ENCODE measurements at places on chromosomes 6 and 20.
A peak's percentile ranks its signal among the peaks of the same experiment; 100 is the strongest.

- DNase-seq = no peak
These were observed 15.8 kb downstream of the NPEPL1 start for GRCh38 chr20:58708246-58708931.

DNA sequence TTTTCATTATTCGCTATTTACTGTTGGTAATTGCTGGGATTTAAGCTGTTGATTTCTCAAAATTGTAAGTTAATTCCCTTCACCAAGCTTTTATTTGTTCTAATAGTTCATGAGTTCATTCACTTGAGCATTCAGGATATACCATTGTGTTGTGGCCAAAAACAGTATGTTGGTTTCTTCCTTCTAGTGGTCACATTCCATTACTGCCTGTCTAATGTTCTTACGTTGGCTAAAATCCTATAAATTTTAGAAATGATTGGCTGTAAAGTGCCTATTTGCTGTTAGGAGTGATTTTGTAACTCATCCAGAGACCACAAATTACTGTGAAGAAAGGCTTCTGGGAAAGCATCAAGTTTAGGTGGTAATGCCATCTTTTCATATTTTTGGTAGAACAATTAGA, 76.3 kb downstream of the FARS2 start:
- no peak for DNase-seq

- DNase-seq = no peak
These were observed 59.2 kb downstream of the KCNS1 start for GRCh38 chr20:45041464-45042337.

GRCh38 chr6:15627821-15628220, 35.0 kb downstream of the DTNBP1 start:
- no peak for DNase-seq

GRCh38 chr20:44597516-44597915, 15.1 kb downstream of the PKIG start:
- no peak for DNase-seq

DNA sequence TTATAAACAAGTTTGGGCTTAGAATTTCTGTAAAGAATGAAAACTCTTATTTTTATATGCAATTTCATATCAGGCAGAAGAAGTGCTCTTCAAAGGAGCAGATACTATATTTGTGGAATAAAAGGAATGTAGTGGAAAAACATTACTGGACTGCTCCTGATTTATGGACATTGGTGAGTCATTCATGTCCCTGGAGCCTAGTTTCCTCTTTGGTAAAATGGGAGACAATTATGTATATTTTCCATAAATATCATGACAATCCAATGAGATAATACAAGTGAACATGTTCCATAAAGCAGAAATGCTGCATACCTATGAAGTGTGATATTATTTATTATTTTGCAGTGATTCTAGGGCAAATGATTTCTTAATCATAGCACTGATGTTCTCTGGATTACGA, 445.8 kb upstream of the CITED2 start:
- no peak for DNase-seq

DNA sequence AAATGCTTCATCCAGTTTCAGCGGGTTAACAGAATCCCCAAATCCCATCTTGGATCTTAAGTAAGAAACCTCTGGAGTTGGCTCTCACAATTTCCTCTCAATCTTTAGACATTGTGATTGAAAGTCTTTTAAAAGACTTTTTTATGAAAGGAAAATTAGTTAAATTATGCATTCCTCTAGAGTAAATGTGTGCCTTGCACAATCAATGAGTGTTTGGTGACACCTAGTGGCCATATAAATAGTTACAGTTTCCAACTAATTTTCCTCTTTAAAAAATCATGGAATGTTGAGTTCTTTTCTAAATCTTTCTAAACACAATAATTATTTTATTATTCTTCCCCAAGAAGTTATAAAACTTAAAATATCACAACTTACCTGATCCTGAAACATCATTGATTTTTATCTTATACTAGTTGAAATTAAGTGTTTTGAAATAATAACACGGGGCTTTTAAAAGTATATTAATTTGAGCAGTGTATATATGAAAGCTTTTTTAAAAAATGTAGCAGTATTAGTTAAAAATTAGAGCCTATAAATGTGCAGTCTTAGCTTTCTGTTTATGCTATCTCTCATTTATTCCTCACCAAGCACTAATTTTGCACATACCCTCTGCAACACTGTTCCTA, 66.4 kb downstream of the PKHD1 start:
- no peak for DNase-seq

DNA sequence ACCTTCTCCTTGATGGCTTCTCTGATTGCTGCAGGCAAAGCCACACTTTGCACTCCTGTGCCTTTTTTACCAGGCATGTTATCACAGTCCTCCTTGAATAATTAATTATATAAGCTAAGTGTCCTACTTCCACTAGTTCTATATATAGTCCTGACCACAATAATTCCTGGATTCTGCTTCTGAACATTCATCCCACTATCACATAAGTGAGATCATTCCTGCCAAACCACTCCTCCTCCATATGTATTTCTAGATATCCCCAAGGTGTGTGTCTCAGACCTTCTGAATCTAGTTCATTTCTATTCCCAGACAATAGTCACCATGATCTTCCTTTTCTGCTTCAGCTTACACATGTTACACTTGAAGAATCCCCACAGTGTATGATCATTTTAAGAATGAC, 1237.5 kb upstream of the MAP3K7 start:
- DNase-seq = no peak

GRCh38 chr6:10520468-10520867, 683 bp upstream of the GCNT2 start:
- no peak for DNase-seq

GRCh38 chr20:13898012-13898612, 92.3 kb downstream of the SEL1L2 start:
- DNase-seq = no peak

- DNase-seq = no peak
These were observed 223.9 kb downstream of the LY86 start for GRCh38 chr6:6812427-6812826.

- DNase-seq = peak; percentile 82
These were observed 45.1 kb downstream of the OR2B6 start for GRCh38 chr6:28002161-28002560.

- no peak for DNase-seq
These were observed 152.2 kb upstream of the SYNDIG1 start for GRCh38 chr20:24317224-24317623.

DNA sequence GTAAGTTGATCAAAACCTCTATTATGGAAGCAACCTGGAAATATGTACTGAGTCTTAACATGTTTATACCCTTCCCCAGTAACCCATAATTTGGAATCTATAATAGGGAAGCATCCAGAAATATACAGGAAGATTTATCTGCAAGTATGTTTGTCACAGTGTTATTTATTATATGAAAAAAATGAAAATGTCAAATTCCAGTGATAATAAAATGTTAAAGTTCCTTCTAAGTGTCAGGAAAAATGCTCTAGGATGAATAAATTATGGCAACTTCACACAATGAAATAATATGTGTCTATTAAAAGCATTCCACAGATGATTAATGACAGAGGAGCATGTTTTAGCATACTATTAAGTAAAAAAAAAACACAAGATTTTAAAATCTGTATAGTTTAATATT, 237.7 kb upstream of the PRND start:
- DNase-seq = no peak

DNA sequence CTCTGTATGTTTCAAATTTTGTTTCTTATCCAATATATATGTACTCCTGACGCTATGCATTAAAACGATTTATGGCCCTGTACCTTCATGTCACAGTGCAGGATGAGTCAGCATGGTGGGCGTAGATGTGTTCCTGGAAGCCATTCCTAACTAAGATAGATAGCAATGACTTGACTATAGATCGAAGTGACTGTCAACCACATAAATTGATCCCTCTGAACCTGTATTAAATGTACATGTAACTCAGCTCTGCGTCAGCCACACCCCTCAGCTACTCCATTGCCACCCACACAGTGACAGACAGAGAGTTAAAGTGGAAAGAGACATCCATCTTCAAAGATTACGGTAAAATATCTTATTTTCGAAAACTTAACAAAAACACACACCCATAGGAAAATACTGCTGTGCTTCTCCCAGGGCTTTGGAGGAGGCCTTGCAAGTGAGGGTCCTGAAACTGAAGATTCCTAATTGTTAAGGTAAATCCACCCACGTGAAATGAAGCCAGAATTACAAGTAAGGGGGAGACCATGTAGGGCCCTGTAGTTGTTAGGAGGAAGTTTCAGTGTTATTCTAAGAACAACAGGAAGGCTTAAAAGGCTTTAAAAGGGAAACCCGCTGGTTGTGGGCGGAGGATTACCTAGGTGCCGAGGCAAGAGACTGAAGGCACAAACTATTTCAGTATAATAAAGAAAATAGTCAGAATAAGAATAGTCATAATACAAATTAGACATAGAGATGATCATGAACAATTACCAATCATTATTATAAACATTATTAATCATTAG, 10.3 kb upstream of the RAD21L1 start:
- no peak for DNase-seq

Data from epithelial cell of proximal tubule (primary cell).